ENCODE measurements at places on chromosomes 7 and 10.

GRCh38 chr10:76583711-76584161, 1053.9 kb downstream of the KCNMA1 start:
- DNase-seq: no peak

GRCh38 chr7:148963583-148964482, 64.5 kb downstream of the PDIA4 start:
- no peak for DNase-seq

DNA sequence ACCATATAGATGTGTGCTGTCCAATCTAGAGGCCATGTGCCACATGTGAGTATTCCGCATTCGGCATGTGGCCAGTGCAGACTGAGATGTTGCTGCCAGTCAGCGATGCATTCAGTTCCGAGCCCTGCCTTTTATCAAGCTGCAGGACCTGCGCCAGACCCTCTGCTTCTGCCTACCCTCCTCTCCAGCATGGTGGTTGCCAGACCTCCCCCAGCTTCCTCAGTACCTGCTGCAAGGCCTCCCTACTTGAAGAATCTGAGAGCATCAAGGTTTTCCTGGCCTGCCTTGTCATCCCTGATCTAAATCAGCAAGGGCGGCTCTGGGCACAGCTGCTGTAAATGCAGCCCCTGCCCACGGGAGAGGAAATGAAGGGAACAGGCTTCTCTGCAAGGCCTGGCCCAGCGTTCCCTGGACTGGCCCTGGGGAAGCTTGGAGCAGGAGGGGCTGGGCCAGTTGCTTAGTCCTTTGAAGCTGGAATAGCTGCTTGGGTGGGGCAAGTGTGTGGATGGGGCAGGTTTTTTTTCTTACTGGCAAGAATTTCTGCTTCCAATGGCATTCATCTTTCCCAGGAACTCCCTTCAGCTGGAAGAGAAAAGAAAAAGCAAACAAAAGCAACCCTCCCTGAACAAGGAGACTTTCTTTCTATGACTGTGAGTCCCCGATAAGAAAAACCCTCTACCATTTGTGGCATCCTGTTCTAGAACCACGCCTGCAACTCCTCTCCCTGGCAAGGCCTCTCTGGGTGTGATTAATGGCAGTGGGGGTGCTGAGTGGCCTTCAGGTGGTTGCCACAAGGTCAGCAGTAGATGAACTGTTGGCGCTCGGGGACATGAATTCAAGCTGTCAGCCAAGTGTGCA, 93.0 kb downstream of the NHLRC2 start:
- no peak for DNase-seq

- DNase-seq: no peak
Observed at GRCh38 chr7:12851142-12851541, 163.7 kb downstream of the ARL4A start.

DNA sequence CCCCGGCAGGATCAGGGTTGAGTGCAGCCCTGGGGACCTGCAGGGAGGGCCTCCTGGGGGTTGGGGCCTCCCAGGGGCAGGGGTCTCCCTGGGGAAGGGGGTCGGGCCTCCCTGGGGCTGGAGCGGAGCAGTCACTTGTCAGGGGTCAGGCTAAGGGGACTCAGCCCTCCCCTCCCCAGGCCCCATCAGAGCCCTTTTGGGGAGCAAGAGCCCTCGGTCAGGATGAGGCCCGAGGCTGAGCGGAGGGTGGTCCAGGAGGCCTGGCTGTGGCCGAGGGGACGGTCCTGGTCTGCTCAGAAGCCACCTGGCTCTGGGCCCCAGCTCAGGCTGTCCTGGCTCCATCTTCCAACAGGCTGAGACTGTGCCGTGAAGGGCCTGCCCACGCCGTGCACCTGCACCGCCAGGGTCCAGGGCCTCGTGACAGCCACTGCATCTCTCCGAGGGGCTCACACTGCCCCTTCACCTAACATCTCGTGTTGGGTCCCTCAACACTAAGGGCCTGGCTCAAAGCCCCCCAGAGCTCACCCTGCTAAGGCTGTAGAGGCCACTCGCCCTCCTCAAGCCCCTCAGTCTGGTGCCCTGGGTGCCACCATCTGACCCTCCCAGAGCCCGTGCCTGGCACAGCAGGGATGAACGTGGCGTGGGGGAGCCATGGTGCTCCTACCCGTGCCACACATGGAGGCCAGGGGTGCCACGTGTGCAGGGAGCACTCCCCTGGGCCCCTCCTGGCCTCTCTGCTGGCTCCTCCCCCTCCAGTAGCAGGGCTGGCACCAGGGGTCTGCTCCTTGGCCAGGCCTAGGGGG, 12.9 kb downstream of the BHLHA15 start:
- DNase-seq: no peak

- no peak for DNase-seq
Observed at GRCh38 chr7:105267244-105267643, 121.5 kb downstream of the SRPK2 start.

GRCh38 chr7:106347229-106347833, 62.5 kb upstream of the NAMPT start:
- DNase-seq: no peak

DNA sequence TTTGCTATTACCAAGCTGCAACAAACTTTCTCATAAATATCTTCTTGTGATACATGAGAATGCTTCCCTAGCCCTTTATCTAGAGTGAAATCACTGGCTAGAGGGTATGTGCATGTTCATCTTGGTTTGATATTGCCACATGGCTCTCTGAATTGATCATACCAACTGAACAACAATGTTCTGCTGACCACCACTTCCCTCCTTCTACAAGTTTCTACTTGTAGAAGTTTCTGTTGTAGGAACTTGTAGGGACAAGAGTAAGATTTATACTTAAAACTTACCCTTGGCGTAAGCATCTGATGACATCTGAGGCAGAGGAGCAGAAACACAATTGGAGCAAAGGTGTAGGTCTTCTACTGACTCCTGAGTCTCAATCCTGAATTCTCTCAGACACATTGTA, 86.3 kb upstream of the FAM13C start:
- no peak for DNase-seq

GRCh38 chr10:7506571-7506970, 95.7 kb upstream of the SFMBT2 start:
- no peak for DNase-seq

DNA sequence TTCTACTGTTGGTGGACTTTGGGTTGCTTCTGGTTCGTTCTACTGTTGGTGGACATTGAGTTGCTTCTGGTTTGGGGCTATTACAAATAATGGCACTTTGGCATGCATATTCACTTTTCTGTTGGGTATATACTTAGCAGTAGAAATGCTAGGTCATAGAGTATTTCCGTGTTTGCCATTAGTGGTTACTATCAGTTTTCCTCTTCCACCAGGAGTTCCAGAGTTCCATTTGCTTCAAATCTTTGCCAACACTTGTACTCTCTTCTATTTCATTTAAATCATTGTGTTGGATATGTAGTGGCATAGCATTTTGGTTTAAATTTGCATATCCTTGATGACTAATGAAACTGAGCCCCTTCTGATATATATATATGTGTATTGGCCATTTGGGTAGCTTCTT, 15.2 kb downstream of the UBE2D1 start:
- no peak for DNase-seq

GRCh38 chr10:34024693-34025425, 690.4 kb upstream of the NRP1 start:
- DNase-seq: no peak

GRCh38 chr7:2157473-2158279, 75.1 kb downstream of the MAD1L1 start:
- DNase-seq: no peak

GRCh38 chr7:27189997-27190748, 5.1 kb upstream of the HOXA11 start:
- no peak for DNase-seq

DNA sequence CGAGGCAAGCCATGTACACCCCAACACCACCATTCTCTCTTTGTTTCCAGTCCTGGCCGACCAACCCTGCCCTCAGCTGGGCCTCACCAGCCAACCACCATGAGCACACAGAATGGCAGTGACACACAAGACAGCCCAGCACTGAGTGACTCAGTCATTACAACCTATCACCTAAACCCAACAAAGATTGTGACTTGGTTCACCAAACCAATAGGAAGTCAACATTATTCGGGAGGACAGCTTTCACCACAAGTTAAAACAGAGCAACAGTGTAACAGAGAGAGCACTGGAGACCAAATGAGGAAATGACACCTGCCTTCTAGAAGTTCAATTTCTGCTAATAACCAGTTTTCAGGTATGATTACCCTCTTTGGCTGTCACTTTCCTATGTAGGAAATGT, 72.1 kb downstream of the DNMBP start:
- DNase-seq: no peak

Data from activated CD4-positive, alpha-beta T cell treated with anti-CD3 and anti-CD28 coated beads, Interleukin-2, amount 50 U/mL, for 1 hour (primary cell).